ENCODE measurements at places on chromosomes 3 and 15. TPM values are rescaled to one million over a fixed set of nuclear protein-coding genes. Genes with fewer than 3 reads are reported as not detected.

The RTP3 gene
- not detected for polyA plus RNA-seq

The C3orf49 gene
- not detected for polyA plus RNA-seq

The ZNF860 gene
- polyA plus RNA-seq, result not detected

The NCK1 gene
- polyA plus RNA-seq, result 63.5 TPM

The DGKG gene
- not detected for polyA plus RNA-seq

The PHC3 gene
- 42.6 TPM for polyA plus RNA-seq

The TMCO5A gene
- not detected for polyA plus RNA-seq

The OR5K2 gene
- not detected for polyA plus RNA-seq

The KATNBL1 gene
- 25.4 TPM for polyA plus RNA-seq

The HYAL2 gene
- polyA plus RNA-seq, result 5.5 TPM

The ATP6V1A gene
- 47.5 TPM for polyA plus RNA-seq

The NR1I2 gene
- 0.72 TPM for polyA plus RNA-seq

The B4GALT4 gene
- polyA plus RNA-seq, result 7.3 TPM

The NOX5 gene
- polyA plus RNA-seq, result not detected

The MB21D2 gene
- polyA plus RNA-seq, result 3.3 TPM

The KLHL6 gene
- 20.4 TPM for polyA plus RNA-seq

The LTK gene
- 0.59 TPM for polyA plus RNA-seq

The BTBD1 gene
- polyA plus RNA-seq, result 47.2 TPM

The CLDN16 gene
- not detected for polyA plus RNA-seq

The MANF gene
- 43.5 TPM for polyA plus RNA-seq

The SUMF1 gene
- polyA plus RNA-seq, result 21.2 TPM

The C2CD4A gene
- 0.28 TPM for polyA plus RNA-seq

The DPP8 gene
- polyA plus RNA-seq, result 43.2 TPM

Measured in CD4-positive, CD25-positive, alpha-beta regulatory T cell (primary cell).